HT-29 (cell line): ENCODE measurements at places on chromosomes 5 and 9.

DNA sequence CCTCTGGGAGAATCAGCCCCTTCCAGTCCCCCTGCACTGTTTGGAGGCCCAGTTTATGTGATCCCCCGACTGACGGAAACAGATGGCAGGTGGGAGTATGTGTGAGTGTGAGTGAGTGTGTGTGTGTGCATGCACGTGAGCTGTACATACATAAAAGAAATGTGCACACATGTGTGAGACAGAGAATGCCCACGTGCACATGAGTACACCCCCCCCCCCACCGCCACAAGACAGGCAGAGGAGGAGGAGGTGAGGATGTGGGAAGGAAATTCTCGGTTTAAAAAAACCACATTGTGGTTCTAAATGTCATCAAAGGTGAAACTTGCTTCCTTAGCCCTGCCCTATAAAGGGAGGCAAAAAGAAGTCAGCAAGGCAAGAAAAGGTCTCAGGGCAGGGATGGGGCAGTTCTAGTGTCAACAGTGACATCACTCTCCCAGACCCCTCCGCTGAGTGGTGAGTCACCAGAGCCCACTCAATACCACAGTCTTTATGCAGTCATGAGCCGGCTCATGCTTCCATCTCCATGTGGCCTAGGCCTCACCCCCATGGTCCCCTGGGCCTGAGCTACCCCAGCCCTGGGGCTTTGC is 79.2 kb upstream of the HSPA9 start:
- no peak for DNase-seq

GRCh38 chr9:15271403-15271802 is 35.6 kb downstream of the TTC39B start:
- no peak for DNase-seq

- no peak for DNase-seq
Observed at GRCh38 chr9:134346840-134347583, 20.8 kb downstream of the RXRA start.

GRCh38 chr5:112436144-112436543 is 17.1 kb upstream of the EPB41L4A start:
- no peak for DNase-seq

DNA sequence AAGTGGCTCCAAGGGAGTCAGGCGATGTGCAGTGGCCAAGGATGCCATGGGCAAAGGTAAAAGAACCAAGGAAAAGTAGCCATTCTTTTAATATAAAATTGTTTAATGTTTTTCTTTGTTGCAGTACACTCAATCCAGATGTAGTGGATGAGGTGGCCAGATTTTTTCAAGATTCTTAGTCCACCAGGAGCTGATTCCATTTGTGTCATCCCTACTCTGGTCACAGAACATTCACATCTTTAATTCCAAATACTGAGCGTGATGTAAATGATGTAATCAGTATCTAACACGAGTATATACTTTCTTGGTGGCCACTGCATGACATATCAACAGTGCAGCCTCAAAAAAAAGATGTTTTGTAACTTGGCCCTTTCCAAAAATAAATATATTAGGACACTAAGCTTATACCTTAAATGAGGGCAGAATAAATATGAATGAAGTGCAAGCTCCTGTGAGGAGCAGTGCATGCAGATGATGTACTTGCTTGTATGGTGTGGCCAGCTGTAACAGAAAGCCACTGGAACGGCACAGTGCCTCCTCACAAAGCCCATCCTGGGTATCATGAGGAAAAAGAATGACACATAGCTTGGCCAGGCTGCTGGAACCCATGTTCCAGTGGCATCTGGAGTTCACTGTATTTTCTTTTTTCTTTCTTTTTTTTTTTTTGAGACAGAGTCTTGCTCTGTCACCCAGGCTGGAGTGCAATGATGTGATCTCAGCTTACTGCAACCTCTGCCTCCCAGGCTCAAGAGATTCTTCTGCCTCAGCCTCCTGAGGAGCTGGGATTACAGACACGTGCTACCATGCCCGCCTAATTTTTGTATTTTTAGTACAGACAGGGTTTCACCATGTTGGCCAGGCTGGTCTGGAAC is 6.5 kb upstream of the SPATA24 start:
- DNase-seq = no peak
